Uterus (tissue), 4 donors: ENCODE measurements at places on chromosomes 7 and 10. TPM values are rescaled to one million over a fixed set of nuclear protein-coding genes. Genes with fewer than 3 reads are reported as not detected.

Gene ANKRD61
- not detected for total RNA-seq

DNA sequence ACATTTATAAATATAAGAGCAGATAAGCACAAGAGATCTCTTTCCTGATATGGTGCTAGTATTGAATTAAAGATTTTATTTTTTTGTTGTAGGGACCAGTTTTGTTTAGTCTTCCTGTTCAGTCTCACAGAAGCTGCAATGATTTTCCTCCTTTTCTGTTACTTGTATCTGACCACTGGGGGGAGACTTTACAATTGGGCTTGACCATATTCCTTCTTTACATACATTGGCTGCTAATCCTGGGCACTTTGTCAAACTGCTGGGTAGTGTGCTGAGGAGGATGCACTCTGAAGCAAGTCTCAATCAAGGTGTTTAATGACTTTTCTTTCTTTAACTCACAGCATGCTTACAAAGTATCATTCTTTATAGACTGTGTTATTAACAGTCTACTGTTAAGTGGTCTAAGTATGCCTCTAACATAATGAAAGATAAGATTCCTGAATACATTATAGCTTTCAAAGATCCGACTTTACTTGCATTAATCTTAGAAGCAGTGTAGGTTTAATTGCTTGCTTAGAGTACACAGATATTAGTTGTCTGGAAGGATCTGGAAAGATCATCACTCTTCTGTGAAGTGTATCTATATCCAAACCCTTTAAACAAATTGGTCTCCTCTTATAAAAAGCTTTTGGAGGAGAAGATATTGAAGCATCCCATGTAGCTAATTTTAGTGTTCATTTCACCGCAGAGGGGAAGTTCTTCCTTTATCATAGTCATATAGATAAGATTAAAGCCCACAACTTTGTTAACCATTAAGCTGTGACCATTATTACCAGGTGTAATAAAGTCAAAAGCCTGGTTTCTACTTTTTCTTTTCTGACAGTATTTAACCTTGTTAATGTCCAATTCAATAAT is 3.1 kb downstream of the PALS2 start:
- DNase-seq: peak; percentile 15

Gene TAS2R41
- total RNA-seq: not detected

Gene CNTNAP2
- 0.91 TPM for total RNA-seq

Gene ANKRD30A
- not detected for total RNA-seq

DNA sequence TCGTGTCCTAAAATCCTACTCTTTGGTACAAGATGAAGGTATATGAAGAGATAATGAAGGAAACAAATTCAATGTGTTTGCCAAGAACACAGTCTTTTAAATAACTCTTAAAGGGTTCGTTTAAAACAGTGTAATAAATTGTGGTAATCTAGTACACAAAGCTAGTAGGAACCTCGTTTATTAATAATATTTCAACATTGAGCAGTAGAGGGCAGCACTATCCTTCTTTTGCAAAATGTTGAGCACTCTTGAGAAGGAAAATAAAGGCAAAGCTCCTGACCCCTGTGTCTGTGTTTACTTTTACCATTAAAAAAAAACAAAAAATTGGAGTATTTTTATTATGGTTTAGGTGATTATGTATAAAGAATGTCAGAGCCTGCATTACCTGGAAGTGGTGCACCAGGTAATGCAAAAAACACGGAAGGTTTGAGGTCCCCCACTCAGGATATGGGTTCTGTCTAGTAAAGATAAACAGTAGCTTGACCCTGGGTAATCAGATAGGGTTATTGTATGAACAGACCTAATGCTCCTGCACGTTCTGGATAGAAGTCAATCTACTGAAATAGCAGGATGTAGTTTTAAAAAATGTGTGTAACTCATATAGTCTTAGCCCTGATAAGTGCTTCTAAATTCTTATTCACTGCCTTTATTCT is 5.7 kb upstream of the GOT1 start:
- no peak for DNase-seq

Gene ZNF33B
- 6.7 TPM for total RNA-seq

Gene KNDC1
- 12.5 TPM for total RNA-seq
